Left ventricle myocardium superior (tissue), 1 donor: ENCODE measurements at places on chromosomes 16 and 17. TPM values are rescaled to one million over a fixed set of nuclear protein-coding genes. Genes with fewer than 3 reads are reported as not detected.
A peak's percentile ranks its signal among the peaks of the same experiment; 100 is the strongest.

DNA sequence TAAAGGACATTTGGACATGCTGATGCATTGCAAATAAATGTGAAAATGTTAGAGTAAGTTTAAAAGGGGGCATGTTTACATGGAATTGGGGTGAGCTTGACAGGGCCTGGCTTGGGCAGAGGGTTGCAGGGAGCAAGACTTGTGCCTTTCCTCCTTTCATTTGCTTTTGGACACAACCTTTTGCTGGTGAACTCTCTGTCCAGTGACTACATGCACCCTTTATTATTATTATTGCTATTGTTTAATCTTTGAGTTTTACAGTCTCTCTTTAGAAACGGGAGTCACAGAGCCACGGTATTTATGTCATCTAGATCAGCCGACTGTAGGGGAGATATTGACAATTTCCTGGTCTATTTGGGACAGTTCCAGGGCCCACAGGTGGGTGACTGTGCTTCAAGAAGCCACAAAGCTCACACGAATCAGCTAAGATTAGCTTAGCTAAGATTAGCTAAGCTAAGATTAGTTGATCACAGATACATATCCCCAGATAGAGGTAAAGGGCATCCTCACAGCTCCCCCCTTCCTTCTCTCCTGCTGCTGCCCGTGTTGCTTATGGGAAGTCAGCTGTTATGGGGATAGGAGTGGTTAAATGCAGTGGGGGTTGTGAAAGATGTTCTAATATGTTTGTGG lies 28.9 kb upstream of the ETV4 start:
- DNase-seq = no peak

The PPL gene
- 18.4 TPM for total RNA-seq

- DNase-seq = no peak
These were observed 77.2 kb downstream of the TMEM114 start for GRCh38 chr16:8512941-8513624.

- no peak for DNase-seq
These were observed 215.5 kb downstream of the MRTFB start for GRCh38 chr16:14286368-14287230.

- DNase-seq = no peak
These were observed 140.8 kb upstream of the CHMP6 start for GRCh38 chr17:80850817-80851216.

The SRL gene
- 426 TPM for total RNA-seq

The CFAP52 gene
- total RNA-seq = not detected

DNA sequence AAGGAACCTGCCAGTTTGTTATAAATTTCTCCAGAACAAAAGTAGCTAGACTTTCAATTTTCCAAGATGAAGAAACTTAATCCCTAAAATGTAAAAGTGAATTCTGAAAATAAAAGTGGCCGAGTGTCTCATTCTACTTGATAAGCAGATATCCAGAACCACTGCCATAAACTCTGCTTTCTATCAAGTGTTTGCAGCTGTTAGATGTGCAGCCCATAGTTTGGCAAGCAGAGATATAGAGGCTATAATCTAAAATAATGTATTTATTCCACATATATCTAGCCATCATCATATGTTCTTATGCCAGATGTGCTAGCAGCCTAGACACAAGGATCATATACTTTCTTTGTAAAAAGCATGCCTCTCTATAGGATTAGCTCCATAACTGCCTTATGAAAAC lies 14.7 kb upstream of the FBXL20 start:
- DNase-seq = no peak

DNA sequence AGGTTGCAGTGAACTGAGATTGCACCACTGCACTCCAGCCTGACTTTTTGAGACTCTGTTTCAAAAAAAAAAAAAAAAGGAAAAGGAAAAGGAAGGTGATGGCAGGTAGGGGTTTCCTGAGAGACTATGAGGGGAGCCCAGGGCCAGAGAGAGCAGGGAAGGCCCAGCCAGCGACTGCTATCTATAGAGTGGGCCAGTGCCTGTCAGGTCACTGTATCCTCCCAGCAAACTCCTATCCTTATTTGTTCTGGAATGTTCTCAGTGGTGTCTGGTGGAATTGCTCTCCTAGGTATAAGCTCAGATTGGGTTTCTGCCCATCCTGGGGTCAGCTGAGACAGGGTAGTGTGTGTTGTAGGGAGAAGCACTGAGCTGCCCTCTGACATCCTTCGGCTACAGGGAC lies 14.9 kb upstream of the TMEM11 start:
- DNase-seq = no peak

The UMOD gene
- total RNA-seq = not detected

The WNT9B gene
- total RNA-seq = 0.42 TPM

GRCh38 chr17:3575511-3575910 lies 17.9 kb upstream of the TRPV3 start:
- DNase-seq = no peak

GRCh38 chr16:10964891-10965326 lies 20.5 kb downstream of the CLEC16A start:
- no peak for DNase-seq

GRCh38 chr17:40458851-40459482 lies 15.7 kb downstream of the IGFBP4 start:
- no peak for DNase-seq

DNA sequence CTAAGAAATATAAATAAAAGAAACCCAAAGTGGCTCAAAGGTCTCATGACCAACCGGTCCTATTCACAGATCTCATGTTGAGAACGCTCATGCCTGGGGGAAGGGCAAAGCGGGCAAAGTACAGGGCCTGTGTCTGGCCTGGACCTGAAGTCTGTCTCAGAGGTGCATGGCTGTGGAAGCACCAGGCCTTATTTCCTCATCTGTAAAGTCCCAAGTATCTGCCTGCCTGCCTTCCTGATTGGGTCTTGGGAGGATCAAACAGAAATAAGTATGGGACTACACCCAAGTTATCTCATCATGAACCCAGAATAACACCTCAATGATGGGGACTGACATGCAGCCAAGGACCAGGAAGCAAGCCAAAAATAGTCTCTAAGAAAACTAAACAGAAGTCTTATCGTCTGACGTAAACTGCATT lies 14.2 kb downstream of the AXIN2 start:
- no peak for DNase-seq

GRCh38 chr16:85620374-85620773 lies 7.3 kb downstream of the GSE1 start:
- DNase-seq = no peak

- no peak for DNase-seq
These were observed 11.3 kb downstream of the PLD2 start for GRCh38 chr17:4818276-4818675.

DNA sequence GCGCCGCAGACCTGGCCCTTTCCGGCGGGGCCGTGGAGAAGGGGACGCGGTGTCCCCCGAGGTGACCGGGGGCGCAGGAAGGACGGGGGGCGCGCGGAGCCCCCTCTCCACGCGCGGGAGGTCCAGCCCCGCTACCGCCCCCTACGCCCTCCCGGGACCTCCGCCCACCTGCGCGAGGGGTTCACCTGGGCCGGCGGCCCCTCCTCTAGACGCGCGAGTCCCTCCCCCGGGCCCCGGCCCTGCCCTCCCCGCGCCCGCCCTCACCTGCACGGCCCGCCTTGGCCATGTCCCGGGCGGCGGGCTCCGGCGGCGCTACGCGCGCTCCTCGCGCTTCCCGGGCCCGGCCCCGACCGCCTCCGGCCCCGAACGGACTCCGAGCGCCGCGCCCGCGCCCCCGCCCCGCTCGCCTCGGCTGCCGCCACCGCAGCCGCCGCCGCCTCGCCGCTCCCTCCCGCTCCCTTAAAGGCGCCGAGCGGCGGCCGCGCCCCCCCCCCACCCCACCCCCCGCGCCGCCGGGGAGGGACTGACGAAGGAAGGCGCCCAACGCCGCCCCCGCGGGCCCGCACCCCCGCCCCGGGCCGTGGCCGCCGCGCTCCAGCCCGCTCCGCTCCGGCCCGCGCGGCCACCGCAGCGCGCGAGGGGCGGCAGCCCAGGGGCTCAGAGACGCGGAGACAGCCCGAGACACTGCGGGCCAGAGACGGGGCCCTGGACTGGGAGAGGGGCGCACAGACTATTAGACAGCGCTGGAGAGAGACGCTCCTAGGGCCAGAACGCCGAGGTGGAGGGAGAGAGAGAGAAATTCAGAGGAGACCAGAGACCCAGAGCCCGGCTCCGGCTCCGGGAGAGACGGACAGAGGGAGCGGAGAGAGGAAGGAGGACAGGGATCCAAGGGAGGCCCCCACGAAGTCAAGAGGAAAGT lies at the start of gene PITPNM3:
PITPNM3 (minus strand) TSS at position 435 of the 919 bp plus-strand sequence; CDS start at position 286, 149 bp downstream.
- DNase-seq = no peak

The CACNG4 gene
- total RNA-seq = not detected

The CORO1A gene
- 10.3 TPM for total RNA-seq

GRCh38 chr17:81339534-81340296 lies 44.6 kb upstream of the SLC38A10 start:
- no peak for DNase-seq

GRCh38 chr16:50602531-50603205 lies 54.5 kb downstream of the NKD1 start:
- DNase-seq = peak; percentile 8

DNA sequence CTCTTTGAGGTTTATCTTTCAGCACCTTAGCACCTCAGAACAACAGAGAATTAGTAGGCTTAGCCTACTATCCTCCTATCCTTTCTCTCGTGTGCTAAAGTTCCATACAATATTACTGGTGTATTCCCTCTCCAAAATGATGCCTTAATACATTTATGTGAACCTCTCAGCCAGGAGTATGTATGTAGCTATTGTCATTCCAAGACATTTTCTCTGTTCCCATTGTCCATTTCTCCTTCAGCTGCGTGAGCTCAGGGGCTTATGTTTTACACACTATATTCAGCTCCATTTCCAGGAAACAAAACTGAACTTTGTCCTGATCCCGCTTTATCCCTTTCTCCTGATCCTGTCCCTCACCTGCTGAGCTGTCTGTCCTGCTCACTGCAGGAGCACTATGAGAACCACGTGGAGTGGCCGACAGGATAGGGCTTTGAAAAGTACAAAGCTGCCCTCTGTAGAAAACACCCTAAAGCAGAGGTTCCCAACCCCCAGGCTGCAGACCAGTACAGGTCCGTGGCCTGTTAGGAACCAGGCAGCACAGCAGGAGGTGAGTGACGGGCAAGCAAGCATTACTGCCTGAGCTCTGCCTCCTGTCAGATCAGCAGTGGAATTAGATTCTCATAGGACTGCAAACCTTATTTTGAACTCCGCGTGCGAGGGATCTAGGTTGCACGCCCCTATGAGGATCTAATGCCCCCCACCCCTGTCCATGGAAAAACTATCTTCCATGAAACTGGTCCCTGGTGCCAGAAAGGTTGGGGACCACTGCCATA lies 55.7 kb downstream of the CENPV start:
- no peak for DNase-seq

DNA sequence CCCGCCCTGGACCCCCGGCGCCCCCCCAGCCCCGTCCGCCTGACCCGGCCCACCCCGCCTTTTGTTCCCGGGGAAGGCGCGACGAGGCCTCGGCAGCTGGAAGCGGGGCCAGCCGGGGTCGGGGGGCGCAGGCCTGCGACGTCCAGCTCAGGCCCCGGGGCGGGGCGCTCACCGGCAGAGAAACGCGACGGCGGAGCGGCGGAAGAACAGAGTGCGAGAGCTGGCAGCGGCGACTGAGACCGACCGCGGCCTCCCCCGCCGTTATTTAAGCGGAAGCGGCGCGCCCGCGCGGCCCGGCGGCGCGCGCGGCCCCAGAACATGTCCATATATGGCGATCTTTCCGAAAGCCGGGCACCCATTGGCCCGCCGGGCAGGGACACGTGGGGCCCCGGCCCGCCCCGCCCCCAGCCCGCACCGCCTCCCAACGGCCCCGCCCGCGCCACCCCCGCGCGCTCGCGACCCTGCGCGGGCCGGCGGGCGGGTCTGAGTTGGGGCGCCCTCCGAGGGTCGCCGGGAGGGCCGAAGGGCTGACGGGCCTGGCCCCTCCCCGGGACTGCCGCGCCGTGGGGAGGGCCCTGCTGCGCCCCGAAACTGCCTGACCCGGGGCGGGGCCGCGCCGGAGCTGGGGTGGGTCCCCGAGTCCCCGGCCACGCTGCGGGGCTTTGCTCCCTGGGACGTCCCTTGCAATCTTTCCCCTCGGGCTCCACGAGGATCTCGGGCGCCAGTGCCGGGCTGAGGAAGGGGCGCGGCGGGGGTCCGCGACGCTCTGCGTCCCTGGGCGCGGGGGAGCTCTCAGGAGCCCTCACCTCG lies at the start of gene ACTG1:
ACTG1 (minus strand) TSS at position 238 of the 810 bp plus-strand sequence. CDS start 445 bp downstream, outside the sequence.
- peak; percentile 96 for DNase-seq

GRCh38 chr17:63082273-63082861 lies 116.3 kb downstream of the TANC2 start:
- no peak for DNase-seq

The CHMP1A gene
- total RNA-seq = 36.5 TPM

- DNase-seq = no peak
These were observed 3.0 kb downstream of the DCXR start for GRCh38 chr17:82034371-82035011.

The NPIPB2 gene
- 2.5 TPM for total RNA-seq

GRCh38 chr17:29216856-29217255 lies 29.8 kb upstream of the CRYBA1 start:
- no peak for DNase-seq

The RBBP6 gene
- 26.4 TPM for total RNA-seq

- DNase-seq = no peak
These were observed 5.1 kb downstream of the CCL18 start for GRCh38 chr17:36069136-36069535.

The ADGRG3 gene
- total RNA-seq = 0.82 TPM

DNA sequence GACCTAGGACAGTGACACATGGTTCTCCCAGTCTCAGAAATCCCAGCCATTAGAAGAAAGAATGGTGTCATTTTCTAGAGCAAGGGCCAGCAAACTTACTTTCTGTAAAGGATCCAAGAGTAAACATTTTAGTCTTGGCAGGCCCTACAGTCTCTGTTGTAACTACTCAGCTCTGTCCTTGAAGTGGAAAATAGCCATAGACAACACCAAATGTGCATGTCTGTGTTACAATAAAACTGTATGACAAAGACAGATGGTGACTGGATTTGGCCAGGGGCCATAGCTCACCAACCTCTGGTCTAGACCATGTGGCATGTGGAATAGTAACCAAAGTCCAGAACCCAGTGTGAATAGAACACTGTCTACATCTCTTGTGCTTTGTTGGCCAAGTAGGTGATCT lies 286.5 kb downstream of the HS3ST4 start:
- DNase-seq = no peak

DNA sequence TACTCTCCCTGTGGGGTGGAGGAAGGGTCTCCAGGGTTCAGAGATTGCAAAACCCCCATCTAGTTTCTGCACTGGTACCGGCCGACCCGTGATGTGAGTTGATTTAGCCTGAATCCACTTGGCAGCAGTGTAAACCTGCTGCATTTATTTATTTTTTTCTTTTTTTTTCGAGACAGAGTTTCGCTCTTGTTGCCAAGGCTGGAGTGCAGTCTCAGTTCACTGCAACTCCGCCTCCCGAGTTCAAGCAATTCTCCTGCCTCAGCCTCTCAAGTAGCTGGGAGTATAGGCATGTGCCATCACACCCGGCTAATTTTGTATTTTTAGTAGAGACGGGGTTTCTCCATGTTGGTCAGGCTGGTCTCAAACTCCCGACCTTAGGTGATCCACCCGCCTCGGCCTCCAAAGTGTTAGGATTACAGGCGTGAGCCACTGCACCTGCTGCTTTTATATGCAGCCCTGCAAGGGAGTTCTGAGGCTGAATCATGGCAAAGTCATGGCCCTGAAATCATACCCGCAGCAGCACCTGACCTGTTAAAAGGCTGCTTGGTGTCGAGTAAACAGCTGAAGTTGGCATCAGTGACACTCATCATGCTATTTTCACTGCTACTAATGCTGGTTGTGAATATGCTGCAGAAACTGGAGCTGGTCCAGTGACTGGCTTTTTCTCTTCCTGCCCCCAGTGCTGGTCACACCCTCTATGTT lies 21.4 kb downstream of the DEXI start:
- DNase-seq = no peak

- no peak for DNase-seq
These were observed 13.3 kb downstream of the HERPUD1 start for GRCh38 chr16:56944954-56945839.

The VASN gene
- total RNA-seq = 4.3 TPM

GRCh38 chr17:78842881-78843565 lies 2.4 kb upstream of the USP36 start:
- no peak for DNase-seq
